Thymus (tissue), 14 donors: ENCODE measurements at places on chromosomes 7 and 10. TPM values are rescaled to one million over a fixed set of nuclear protein-coding genes. Genes with fewer than 3 reads are reported as not detected.

PROSER2 gene
- polyA plus RNA-seq = 17.8 TPM

- no peaks in the 10 kb centered on the region for H3K4me1 ChIP-seq
- no peaks in the 10 kb centered on the region for H3K27me3 ChIP-seq
- no peak overlapping the region for H3K4me3 ChIP-seq
- DNase-seq = no peak
- H3K36me3 ChIP-seq = no peaks in the 10 kb centered on the region
- H3K27ac ChIP-seq = no peak overlapping the region
Measured at GRCh38 chr10:51158832-51159231, 84.5 kb downstream of the PRKG1 start.

DNA sequence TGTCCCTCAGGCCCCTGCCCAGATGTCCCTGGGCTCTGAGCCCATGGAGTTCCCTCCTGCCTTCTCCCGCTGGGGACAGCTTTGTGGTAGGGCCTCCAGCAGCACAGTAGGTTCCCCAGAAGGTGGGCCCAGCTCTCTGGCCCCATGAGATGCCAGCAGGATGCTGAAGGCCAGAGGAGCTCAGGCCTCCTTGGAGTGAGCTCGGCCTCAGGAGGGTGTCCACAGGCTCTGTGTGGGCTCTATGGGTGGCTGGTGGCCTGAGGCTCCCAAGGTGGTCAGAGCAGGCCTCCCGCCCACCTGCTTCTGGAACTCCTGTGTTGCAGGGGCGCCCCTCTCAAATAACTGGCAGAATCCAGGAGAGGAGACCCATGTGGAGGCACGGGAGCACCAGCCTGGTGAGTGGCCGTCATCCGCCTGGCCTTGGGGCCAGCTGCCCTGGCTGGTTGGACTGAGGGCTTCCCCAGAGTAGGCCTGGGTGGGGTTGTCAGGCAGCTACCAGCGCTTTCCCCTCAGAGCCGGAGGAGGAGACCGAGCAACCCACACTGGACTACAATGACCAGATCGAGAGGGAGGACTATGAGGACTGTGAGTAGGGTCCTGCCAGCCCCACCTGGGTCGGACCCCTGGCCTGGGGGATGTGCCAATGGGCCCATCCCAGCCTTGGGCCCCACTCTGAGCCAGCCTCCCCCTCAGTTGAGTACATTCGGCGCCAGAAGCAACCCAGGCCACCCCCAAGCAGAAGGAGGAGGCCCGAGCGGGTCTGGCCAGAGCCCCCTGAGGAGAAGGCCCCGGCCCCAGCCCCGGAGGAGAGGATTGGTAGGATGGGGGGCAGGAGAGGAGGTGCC is 3.2 kb downstream of the AEBP1 start:
- peak overlapping the region; percentile 62 for H3K27ac ChIP-seq
- peaks cover 69% of the 10 kb centered on the region for H3K36me3 ChIP-seq
- DNase-seq = no peak
- peaks cover 72% of the 10 kb centered on the region for H3K4me1 ChIP-seq
- H3K27me3 ChIP-seq = no peaks in the 10 kb centered on the region

SEMA3E gene
- 1.8 TPM for polyA plus RNA-seq

TMUB1 gene
- 68.4 TPM for polyA plus RNA-seq

EPDR1 gene
- 7.2 TPM for polyA plus RNA-seq

SKIDA1 gene
- 0.73 TPM for polyA plus RNA-seq

DNA sequence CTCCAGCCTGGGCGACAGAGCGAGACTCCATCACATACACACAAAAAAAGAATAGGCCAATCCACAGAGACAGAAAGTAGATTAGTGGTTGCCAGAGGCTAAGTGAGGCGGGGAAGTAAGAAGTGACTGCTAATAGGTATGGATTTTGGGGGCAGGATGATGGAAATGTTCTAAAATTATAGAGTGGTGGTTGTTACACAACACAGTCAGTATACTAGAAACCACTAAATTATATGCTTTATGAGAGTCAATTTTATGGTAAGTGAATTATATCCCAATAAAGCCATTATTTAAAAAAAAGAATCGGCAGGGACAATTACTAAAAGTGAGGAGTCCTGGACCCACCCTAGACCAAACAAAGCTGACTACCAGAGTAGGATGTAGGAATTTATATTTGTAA is 24.3 kb downstream of the DENND2A start:
- no peaks in the 10 kb centered on the region for H3K4me1 ChIP-seq
- no peaks in the 10 kb centered on the region for H3K27me3 ChIP-seq
- no peak for DNase-seq
- H3K27ac ChIP-seq = no peak overlapping the region
- no peaks in the 10 kb centered on the region for H3K36me3 ChIP-seq

- peaks cover 13% of the 10 kb centered on the region for H3K4me1 ChIP-seq
- H3K4me3 ChIP-seq = peak overlapping the region; percentile 86
- peaks cover 8% of the 10 kb centered on the region for H3K36me3 ChIP-seq
- H3K27me3 ChIP-seq = peaks cover 31% of the 10 kb centered on the region
Measured at GRCh38 chr7:73739387-73739767, 775 bp upstream of the ABHD11 start.

GRCh38 chr7:34059136-34059828 is 153.9 kb downstream of the BMPER start:
- no peak for DNase-seq
- H3K27me3 ChIP-seq = no peaks in the 10 kb centered on the region
- no peak overlapping the region for H3K4me3 ChIP-seq
- no peak overlapping the region for H3K27ac ChIP-seq

KLLN gene
- polyA plus RNA-seq = 1.0 TPM

DNA sequence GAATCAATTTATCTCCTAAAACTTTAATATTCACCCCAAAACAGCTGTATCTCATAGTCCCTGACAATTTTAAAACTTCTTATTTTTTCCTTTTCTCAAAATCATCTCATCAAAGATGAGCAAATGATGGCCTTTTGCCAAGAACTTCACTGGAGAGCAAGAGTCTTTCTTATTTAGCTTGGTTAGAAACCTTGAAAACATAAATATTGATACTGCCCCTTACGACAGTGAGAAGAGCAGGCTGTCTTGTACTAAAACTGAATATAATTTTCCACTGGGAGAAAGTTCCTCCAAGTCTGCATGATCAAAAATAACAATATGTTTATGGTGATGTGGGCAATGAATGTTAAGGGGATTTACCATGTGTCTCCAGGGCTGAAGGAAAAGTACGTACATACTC is 109.0 kb downstream of the COL28A1 start:
- no peaks in the 10 kb centered on the region for H3K36me3 ChIP-seq
- no peak for DNase-seq
- H3K27ac ChIP-seq = no peak overlapping the region
- peaks cover 6% of the 10 kb centered on the region for H3K4me1 ChIP-seq

SLC29A4 gene
- 0.62 TPM for polyA plus RNA-seq
